Stimulated activated CD4-positive, alpha-beta T cell treated with anti-CD3 and anti-CD28 coated beads, Interleukin-15, amount 100 ng/mL, for 24 hours (primary cell): ENCODE measurements at places on chromosomes 5 and 9.

- no peak for DNase-seq
Observed at GRCh38 chr5:30765706-30766105, 427.8 kb upstream of the CDH6 start.

DNA sequence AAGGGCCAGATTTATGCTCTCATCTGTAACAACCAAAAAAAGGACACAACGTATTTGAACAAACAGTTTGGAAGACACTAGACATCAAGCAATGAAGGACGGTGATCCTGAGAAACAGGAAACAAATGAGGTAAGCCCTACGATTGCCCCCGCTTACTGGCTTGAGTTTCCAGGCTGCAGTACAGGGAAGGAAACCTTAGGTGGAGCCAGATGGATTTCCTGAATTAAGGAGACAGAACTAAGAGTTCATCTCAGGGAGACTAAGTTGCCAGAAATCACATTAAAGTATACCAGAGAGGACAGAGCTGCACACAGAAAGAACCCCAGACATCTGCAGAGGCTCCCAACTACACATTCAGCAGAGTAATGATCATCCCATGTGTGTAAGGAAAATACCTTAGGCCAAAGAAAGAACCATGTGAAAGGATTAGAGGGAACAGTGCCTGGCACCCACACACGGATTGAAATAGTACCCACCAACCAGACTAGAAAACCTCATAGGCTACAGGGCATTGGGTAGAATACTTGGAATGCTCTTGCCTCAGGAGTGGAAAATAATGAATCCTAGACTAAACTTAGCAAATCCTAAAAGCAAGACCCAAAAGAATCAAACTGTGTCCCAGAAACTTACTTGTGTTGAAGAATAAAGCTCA lies 99.3 kb upstream of the NIPBL start:
- no peak for DNase-seq

GRCh38 chr9:121889990-121890563 lies 203.0 kb downstream of the TTLL11 start:
- no peak for DNase-seq

DNA sequence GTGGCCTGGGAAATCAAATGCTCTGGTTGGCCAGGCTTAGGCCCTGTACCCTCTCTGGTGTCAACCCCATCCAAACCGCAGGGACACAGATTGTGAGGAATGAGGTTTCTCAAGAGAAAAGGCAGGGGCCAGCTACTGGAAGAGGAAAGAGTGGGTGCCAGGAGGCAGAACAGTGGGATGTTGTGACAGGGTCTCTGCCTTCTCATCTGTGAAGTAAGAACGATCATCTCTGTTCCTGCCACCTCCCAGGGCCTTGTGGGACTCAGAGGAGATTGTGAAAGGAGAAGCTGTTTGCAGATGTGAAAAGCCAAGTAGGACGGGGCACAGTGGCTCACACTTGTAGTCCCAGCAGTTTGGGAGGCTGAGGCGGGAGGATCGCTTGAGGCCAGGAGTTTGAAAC lies 22.8 kb upstream of the RPL26L1 start:
- DNase-seq = no peak

GRCh38 chr5:112411903-112412302 lies 7.2 kb downstream of the EPB41L4A start:
- DNase-seq = no peak

GRCh38 chr5:135073761-135074345 lies 39.8 kb upstream of the PITX1 start:
- DNase-seq = no peak

GRCh38 chr5:172821340-172821985 lies 12.6 kb upstream of the ERGIC1 start:
- no peak for DNase-seq

- DNase-seq = no peak
Observed at GRCh38 chr5:167057665-167058064, 1233.8 kb upstream of the WWC1 start.

DNA sequence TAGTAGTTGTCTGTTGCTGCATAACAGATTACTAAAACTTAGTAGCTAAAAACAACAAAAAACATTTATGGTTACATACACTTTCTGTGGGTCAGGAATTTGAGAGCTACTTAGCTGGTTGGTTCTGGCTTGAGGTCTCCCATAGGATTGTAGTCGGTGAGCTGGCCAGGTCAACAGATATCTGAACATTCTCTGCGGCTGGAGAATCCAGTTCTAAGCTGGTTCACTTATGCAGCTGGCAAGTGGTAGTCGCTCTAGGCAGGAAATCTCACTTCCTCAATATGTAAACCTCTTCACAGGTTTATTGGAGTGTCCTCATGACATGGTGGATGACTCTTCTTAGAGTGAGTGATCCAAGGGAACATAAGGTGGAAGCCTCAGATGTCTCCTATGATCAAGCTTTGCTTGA lies 65.7 kb upstream of the TNFAIP8 start:
- DNase-seq = no peak

GRCh38 chr5:127203818-127204217 lies 86.8 kb upstream of the MEGF10 start:
- DNase-seq = no peak

GRCh38 chr5:129124608-129125007 lies 30.1 kb downstream of the ISOC1 start:
- no peak for DNase-seq
